ENCODE measurements at places on chromosomes 3 and 15.

GRCh38 chr15:63020128-63020527, 22.4 kb upstream of the TPM1 start:
- no peak for DNase-seq

DNA sequence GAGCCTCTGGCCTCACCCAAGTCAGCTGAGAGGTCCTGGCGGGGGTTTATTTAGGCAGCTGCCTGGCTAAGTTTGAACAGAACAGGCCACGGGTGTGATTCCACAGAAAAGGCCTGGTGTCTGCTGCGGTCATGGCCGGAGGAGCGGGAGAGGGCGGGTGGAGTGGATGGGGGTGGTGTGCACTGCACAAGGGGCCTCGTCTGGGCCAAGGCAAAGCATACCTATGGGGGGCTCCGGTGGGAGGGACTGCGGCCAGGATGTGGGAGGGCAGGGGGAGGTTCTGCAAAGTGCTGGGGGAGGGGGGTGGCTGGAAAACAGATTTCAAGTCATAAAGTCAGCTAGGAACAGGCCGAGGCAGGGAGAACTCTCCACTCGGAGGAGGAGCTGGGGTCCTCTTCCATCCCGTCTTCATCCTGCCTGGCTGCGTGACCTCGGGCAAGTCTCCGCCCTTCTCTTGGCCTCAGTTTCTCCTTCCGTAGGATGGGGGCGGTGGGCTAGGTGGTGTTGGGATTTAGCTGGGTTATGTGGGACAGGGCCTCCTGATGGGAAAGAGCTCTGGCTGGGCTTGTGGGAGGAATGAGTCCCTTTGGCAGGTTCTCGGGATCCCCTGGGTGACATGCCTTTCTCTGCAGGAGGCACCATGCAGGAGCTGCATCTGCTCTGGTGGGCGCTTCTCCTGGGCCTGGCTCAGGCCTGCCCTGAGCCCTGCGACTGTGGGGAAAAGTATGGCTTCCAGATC, 878 bp downstream of the ISLR start:
- DNase-seq, result no peak

GRCh38 chr3:188769831-188770230, 401.9 kb upstream of the TPRG1 start:
- DNase-seq, result no peak

GRCh38 chr15:56534728-56535127, 69.8 kb upstream of the MNS1 start:
- DNase-seq, result no peak

GRCh38 chr3:112472691-112473090, 26.6 kb downstream of the BTLA start:
- no peak for DNase-seq

GRCh38 chr3:188111002-188111584, 42.9 kb upstream of the LPP start:
- no peak for DNase-seq

GRCh38 chr3:113565555-113565954, 33.2 kb downstream of the SIDT1 start:
- no peak for DNase-seq

DNA sequence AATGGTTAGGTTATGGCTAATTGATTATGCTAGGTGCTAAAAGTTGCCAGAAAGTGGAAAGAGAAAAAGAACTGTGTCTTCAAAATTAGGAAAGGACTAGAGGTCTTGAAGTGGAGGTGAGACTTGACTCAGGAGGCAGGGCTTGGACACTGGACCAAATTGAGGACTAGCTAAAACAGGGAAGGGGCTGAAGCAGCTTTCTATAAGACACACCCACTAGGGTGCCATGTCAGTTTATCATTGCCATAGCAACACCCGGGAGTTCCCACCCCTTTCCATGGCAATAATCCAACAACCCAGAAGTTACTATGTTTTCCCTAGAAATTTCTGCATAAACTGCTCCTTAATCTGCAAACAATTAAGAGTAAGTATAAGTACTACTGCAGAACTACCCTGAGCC, 42.9 kb upstream of the MITF start:
- DNase-seq, result no peak

- DNase-seq, result no peak
These were observed 132.9 kb downstream of the TPRG1 start for GRCh38 chr3:189304465-189305351.

- no peak for DNase-seq
These were observed 73.0 kb downstream of the HCN4 start for GRCh38 chr15:73295630-73296286.

DNA sequence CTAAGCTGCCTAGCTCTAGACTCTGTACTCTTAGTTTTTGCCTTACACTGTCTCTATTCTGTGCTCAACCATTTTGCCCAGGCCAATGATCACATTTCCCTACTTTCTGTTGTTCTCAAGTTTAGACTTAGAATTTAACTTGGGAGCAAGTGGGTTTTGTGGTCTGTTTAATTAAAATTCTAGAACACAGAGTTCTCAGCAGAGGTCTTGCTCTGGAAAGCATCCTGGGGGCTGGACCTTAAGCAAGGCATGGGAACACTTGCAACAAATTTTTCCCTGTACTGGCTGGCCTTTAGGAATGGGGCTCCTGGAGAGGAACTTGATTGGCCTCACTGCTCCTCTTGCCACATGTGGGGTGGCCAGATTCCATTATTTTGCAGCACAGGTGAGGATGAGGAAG, 236.3 kb upstream of the LRTM1 start:
- no peak for DNase-seq

GRCh38 chr15:62141643-62142588, 23.2 kb downstream of the C2CD4B start:
- DNase-seq, result no peak

DNA sequence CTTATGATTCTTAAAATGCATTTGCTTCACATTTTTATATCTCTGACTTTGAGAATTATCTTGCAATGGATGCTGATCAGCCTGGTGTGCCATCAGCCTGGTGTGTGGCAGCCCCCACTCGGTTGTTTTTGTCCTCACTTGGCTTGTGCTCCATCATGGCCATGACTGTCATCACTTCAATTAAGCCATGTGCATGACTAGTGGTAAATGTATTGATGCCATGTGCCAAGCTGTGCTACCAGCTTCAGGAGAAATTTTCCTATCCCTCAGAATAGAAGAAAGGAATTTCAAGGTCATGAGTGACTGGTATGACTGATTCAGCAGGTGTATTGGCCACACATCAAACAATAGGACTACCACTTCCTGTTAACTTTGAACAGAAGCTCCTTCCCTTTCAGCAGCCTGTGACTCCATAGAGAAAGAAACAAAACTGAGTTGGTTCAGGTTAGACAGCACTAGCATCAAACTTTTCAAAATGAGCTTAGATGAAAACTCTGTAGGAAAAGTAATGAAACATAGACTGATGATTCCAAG, 251.7 kb downstream of the GRM7 start:
- no peak for DNase-seq

- no peak for DNase-seq
These were observed 11.9 kb upstream of the CD200R1L start for GRCh38 chr3:112858410-112859069.

- DNase-seq, result no peak
These were observed 85.7 kb downstream of the TBL1XR1 start for GRCh38 chr3:177111541-177111949.

DNA sequence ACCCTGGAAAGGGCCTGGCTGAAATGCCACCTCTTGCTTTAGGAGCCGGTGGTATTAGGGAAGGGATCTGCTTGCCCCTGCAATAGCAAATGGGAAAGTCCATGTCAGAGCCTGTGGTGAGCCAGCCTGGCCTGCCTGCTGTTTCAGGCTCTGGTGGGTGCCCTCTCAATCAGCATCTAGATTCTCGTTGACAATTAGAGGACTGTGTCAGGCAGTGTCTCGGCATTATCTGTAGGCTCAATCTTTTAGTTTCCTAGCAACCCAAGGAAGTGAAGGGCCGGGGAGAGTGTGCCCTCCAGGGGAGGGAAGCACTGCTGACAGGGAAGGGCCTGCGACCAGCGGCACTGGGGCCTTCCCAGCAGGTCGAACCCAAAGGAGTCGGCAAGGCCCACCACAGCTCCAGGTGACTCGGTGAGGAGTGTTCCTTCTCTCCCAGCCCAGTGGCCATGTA, 42.1 kb downstream of the TLE3 start:
- DNase-seq, result no peak

- no peak for DNase-seq
These were observed 50.7 kb upstream of the SEC61A1 start for GRCh38 chr3:128001576-128001975.

DNA sequence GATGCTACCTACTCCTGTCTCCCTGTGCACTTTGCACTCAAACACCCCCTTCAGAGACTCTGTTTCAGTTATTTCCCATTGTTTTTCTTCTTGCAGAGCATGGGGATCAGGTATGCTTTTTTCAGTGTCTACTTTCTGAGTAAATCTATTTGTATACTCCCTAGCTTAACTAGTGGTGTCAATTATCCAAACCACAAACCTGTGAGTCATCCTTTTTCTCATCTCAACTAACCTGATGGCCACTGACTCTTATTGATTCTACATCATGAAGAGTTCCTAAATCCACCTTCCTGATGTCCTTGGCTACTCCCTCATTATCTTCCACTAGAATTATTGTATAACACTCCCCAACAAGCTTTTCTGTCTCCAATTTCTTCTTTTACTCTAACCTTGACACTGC, 68.0 kb downstream of the DIPK2A start:
- no peak for DNase-seq

DNA sequence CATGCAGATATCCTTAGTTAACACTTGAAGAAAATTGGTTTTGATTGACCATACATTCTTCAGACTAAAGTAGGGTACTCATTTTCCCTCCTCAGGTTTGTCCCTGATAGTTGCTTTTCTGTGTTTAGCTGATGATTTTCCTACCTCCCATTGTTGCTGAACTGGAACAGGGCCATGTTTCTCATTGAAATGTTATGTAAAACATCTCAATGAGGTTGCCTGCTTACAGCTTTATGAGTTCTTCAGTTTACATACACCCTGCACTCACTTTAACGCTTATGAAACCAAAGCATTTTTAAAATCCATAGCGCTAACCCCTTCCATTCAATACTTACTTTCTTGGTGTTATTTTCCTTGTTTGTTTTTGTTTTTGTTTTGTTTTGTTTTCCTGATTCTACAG, 61.9 kb downstream of the HMG20A start:
- DNase-seq, result no peak

- no peak for DNase-seq
These were observed 21.2 kb downstream of the CADM2 start for GRCh38 chr3:84980011-84980410.

DNA sequence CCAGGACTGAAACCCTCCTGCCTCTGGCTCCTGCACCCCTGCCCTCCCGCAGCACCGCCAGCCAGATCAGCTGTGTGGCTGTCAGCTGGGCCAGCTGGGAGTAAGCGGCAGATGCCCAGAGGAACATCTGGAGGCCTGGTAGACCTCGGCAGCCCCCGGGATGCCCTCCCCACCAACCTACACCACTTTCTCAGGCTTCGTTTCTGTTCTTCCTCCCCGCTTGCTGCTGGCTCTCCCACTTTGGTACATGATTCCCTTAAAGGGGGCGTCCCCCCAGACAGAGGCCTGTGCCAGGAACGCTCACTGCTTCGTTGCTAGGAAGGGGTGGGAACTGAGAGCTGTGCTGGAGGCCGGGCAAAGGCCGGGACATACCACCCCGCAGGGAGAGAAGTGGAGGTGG, 91.4 kb upstream of the RPL32 start:
- DNase-seq, result no peak

DNA sequence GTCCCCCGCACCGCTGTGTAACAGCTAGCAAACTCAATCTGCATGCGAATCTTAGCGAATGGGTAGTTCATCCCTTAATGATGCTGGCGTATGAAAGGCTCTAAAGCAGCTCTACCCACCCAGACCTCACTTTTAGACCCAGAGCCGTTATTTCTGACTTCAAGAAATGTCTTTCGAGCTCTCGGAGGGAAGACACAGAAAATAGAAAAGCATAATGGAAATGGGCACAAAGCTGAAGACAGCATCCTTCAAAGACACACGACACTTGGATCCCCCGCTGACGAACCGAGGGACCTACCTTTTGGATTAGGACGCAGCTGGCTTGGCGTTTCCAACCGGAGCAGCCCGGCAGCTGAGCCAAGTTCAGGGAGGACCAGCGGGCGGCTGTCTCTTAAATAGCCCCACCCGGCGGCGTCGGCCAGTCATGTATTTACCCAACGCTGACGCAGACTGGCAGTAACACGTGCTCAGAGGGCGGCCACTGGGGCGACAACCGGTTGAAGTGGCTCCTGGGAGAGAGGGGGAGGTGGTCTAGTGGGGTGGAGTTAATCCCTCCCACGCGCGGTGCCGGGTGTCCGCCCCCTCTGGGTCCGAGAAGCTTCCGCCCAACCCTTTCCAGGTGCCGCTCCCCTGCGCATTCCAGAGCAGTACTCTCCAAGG, 1.5 kb downstream of the CCK start:
- DNase-seq, result no peak

DNA sequence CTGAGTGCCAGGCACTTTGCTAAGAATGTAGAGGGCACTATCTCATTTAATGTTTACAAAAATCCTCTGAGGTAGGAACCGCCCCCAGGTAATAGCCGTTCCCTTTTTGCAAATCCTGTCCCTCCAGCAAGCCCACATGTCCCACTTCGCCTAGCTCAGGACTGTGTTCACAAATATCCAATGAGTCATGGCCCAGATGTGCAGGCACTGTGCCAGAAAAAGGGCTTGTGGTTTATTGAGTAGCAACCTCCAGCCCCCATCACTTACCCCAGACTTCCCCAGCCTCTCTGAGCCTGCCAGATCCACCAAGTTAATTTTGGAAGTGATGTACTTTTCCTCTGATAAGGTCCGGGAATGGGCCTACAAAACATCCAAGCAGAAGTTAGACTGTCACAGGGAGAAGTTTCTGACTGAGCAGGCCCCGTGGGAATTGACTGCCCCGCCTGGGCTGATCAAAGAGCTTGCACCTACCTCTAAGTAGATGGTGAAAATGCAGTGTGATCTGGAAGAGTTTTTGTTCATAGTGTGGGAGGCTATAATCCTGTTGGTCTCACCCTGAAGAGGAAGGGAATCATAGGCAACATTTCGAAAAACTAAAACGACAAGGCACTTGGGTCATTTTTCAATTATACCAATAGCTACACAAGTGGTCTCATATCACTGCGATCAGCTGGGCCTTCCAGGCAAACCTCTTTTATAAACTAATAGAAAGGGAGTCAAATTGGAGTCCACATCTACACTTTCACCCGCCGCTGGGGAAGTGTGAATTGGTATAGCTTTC, 15.7 kb downstream of the KIF9 start:
- DNase-seq, result peak; percentile 21

DNA sequence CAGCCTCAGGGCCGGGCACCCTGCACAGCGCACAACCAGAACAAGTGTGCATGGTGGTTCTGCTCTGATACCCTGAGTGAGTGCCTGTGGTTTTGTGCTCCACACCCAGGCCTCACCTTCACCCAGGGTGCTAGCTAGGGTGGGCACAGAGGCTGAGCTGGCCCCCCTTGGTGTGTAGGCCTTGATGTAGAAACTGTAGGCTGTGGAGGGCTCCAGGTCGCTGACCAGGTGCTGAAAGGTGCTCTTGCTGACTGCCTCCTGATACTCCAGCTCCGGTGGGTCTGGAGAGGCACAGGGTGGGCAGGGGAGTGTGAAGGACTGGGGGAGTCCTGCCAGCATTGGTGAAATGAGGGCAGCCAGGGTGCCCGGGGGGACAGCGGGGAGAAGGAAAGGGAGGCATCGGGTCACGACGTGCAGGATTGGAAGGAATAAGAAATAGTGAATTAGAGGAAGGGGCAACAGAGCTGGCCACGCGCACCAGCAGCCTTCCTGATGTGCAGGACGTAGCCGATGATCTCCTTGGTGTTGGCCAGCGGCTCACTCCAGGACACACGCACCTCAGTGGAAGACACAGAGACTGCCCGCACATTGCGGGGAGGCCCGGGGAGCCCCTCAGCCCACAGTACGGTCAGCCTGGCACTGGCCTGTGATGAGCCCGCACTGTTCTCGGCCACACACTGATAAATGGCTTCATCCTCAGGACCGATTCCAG, 26.6 kb downstream of the RNU5B-1 start:
- no peak for DNase-seq

All from stimulated activated CD4-positive, alpha-beta T cell treated with anti-CD3 and anti-CD28 coated beads, Interleukin-15, amount 100 ng/mL, for 48 hours (primary cell).